Omental fat pad (tissue), 4 donors: ENCODE measurements at places on chromosomes 12 and 14. TPM values are rescaled to one million over a fixed set of nuclear protein-coding genes. Genes with fewer than 3 reads are reported as not detected.

GRCh38 chr12:9754099-9754927 lies 6.4 kb downstream of the CD69 start:
- DNase-seq = no peak

DNA sequence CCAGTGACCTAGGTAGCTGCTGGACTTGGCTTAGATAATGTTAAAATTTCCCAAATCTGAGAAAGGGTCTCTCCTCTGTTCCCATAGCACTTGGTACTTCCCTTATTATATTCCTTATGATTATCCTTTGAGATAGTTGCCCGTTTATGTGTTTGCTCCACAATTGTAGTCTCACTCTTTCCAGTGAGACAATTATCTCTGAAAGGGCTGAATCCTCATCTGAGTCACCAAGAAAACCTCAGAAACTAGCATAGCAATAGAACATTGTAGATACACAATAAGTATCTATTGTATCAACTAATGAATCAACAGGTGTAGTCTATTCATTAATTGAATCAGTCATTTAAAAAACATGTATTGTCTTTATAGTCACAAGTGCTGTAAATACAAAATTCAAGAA lies 119.1 kb upstream of the FAR2 start:
- DNase-seq = no peak

DNA sequence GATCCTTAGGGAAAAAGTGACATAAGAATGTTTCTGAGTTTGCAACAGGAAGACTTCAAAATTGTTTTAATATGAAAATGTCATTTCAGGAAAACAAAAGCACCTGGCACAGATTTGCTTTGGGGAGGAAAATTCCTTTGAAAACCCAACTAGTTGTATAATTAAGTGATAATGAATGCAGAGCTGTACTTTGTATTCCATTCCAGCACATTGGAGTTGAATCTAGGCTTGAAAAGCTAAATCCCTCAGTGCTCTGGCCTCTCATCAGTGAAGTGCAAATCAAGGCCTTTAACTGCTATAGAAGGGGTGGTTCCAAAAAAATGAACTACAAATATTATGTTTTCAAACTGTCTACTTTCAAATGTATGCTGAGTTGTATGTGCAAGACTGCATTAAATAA lies 19.6 kb upstream of the C12orf42 start:
- no peak for DNase-seq

GRCh38 chr14:29648045-29648444 lies 279.6 kb downstream of the PRKD1 start:
- no peak for DNase-seq

GRCh38 chr12:63874897-63875480 lies 30.5 kb downstream of the SRGAP1 start:
- no peak for DNase-seq

DNA sequence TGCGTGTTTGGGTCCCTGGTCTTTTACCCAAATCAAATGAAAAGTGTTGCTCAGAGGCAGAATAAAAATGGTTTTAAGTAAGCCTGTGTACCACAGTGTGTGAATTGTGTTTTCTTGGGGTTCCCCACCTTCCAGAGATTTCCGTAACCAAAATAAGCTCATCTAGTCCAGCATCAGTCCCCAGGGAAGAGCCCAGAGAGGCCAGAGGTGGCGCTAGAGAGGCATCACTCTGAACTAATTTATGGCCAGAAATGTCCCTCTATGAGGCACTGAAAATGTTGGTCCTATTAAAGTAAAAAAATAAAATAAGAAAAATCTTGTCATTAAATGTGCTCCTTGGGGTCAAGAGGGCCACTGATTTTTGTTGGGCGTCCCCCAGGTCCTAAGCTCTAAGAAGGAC lies 24.9 kb upstream of the PRKAB1 start:
- no peak for DNase-seq

GRCh38 chr12:53984901-53985691 lies at the start of gene HOXC10:
TSS of gene HOXC10 (plus strand) at chr12:53985146. CDS start at chr12:53985260, 114 bp downstream.
- peak; percentile 91 for DNase-seq

- DNase-seq = no peak
These were observed 1127.9 kb downstream of the VRK1 start for GRCh38 chr14:97924922-97925613.

GRCh38 chr12:112341046-112341825 lies 41.0 kb downstream of the HECTD4 start:
- no peak for DNase-seq

- DNase-seq = no peak
These were observed 505.5 kb downstream of the NPAS3 start for GRCh38 chr14:33444136-33444535.

GRCh38 chr14:64656986-64657385 lies 47.2 kb upstream of the PLEKHG3 start:
- DNase-seq = no peak

DNA sequence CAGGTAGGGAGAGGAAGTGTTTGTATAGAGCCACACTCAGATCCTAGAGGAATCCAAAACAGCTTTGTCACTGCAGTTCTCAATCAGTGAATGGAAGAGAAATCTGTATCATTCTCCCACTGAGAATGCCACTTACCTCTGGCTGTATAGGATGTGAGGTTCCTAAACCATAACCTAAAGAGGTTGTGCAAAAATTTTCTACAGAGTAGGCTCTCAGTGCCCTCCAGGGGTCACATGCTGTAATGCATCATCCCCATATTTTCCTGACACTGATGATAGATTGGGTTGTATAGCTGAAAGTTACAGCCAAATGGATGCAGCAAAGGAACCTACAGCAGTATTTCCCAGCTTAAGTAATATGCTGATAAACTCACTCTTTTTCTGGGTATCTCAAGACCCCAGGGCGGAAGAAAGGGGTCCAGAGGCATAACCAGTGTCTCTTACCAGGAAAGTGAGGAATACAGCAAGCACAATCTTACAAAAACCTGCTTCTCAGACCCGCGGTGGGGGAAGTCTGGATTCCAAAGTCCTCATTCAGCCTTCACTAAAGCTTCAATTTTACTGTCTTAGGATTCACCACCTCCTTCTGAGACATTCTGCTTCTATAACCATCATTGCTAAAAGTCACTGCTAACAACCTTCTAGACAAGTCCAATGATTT lies 3.8 kb downstream of the BCDIN3D start:
- DNase-seq = no peak

- DNase-seq = no peak
These were observed 2.7 kb upstream of the KRT6B start for GRCh38 chr12:52454411-52455201.

GRCh38 chr14:103802356-103802755 lies 45.0 kb downstream of the PPP1R13B start:
- no peak for DNase-seq

GRCh38 chr12:21276826-21277225 lies 57.9 kb downstream of the SLCO1A2 start:
- DNase-seq = no peak

DNA sequence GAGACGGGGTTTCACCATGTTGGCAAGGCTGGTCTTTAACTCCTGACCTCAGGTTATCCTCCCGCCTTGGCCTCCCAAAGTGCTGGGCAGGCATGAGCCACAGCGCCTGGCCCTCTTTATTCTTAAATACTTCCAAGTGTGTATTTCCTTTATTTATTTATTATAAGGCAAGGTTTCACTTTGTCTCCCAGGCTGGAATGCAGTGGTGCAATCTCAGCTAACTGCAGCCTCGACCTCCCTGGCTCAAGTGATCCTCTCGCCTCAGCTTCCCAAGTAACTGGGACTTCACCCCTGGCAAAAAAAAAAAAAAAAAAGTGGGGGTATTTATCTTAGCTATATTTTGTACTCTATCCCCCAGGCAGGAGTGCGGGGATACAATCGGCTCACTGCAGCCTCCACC lies 6.8 kb downstream of the FAM216A start:
- no peak for DNase-seq

GRCh38 chr12:109695416-109695815 lies 18.2 kb upstream of the FAM222A start:
- no peak for DNase-seq

DNA sequence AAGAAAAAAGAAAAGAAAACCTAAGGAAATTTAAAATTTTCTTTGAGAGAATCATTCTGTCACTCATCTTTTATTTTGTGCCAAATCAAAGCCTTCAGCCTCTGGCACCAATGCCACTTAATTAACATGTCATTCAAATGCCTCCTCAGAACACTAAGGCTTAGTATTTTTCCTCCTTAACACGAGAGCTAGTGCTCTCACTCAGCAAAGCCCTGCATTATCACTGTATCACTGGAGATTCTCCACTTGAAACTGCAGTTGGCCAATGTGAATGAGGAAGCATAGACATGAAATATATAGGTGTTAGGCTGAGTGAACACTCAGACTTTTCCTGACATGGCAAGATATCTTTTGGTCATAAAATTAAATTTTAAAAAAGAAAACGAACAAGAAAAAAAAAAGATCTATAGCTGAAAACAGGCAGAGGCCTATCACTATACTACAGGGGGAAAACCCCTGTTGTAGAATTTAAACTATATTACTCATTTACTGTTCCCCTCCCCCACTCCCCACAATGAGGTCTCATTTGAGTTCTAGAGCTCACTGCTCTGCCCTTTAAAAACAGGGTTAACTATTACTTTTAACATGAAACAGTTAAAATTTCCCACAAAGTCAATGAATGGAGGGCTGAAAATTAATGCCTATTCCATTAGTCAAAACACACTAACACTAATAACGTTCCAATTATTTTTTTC lies 5.1 kb downstream of the MBIP start:
- no peak for DNase-seq

PARPBP gene
- total RNA-seq = 1.1 TPM

SMCO3 gene
- total RNA-seq = not detected

CCDC177 gene
- not detected for total RNA-seq

LRCOL1 gene
- not detected for total RNA-seq

SPTB gene
- total RNA-seq = 1.2 TPM

SPIC gene
- not detected for total RNA-seq

DPY19L2 gene
- total RNA-seq = 28.4 TPM

CEBPE gene
- total RNA-seq = not detected

C12orf56 gene
- total RNA-seq = not detected
